Activated naive CD8-positive, alpha-beta T cell treated with anti-CD3 and anti-CD28 coated beads for 36 hours (primary cell): ENCODE measurements at places on chromosomes 3 and 15. TPM values are rescaled to one million over a fixed set of nuclear protein-coding genes. Genes with fewer than 3 reads are reported as not detected.

Gene RLBP1
- not detected for total RNA-seq

Gene CCR4
- 8.1 TPM for total RNA-seq

Gene A4GNT
- not detected for total RNA-seq

Gene TRH
- not detected for total RNA-seq

Gene CHRNA5
- total RNA-seq, result 6.3 TPM

Gene BNC1
- total RNA-seq, result not detected

Gene GABRB3
- 0.16 TPM for total RNA-seq

Gene NR2F2
- not detected for total RNA-seq

Gene ADIPOQ
- total RNA-seq, result not detected

Gene SPESP1
- total RNA-seq, result 1.4 TPM

Gene B3GNT5
- total RNA-seq, result 11.3 TPM

Gene DUOXA2
- total RNA-seq, result not detected
